IMR-90 (cell line): ENCODE measurements at places on chromosomes 13 and 19.

DNA sequence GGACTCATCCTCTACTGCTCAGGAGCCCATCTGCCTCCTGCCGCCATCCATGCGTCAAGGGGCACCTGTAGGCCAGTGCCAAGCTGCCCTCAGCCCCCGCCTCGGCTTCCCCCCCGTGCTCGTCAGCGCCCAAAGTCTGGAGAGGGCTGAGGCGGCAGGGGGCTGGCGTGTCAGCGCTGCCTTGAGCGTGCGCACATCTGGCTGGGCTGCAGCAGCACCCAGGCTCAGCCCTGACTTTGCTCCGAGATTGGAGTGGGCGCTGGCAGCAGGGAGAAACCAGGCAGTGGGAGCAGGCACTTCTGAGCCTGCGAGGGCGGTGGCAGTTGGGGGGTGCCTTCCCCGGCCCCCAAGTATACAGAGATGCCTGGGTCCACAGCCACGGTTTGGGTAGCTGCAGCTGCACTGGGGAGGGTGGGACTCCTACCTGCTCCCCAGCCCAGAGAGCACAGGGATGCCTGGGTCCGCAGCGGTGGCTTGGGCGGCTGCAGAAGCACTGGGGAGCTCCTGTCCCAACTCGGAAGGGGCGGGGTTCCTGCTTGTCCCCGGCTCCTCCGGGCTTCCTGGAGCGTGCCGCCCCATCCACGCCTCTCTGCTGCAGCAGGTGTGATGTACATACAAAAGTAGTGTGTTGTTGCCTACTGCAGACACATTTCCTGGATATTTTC, 44.8 kb upstream of the LPAR6 start:
- no peak for DNase-seq

GRCh38 chr13:72457151-72457550, 270.3 kb downstream of the MZT1 start:
- DNase-seq, result no peak

DNA sequence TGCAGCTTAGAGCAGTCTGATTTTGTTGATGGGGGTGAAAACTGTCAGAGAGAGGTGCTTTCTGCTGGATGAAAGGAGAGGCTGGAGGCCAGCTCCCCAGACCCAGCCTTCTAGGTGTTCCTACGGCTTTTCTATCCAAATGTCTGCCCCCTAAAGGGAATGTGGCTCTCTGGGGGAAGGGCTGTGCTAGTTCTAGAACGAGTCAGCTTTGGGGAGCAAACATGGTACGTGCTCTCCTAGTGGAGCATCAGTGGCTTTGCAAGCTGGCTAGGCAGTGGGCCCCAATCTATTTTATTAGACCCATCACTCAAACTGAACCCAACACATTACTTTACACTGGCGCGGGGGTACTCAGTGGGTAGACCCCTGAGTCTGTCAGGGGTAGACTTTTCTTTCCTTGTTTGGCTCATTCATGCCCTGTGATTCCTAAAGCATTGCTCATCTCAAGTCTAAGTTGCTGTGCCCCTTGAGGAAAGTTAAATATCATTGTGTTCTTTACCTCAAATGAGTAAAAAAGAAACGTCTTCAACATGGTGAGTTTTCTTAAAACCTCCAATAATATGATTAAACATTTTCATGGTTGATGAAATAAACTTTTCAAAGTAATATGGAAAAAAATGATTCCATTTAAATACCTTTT, 254.9 kb downstream of the DLEU7 start:
- DNase-seq, result no peak

DNA sequence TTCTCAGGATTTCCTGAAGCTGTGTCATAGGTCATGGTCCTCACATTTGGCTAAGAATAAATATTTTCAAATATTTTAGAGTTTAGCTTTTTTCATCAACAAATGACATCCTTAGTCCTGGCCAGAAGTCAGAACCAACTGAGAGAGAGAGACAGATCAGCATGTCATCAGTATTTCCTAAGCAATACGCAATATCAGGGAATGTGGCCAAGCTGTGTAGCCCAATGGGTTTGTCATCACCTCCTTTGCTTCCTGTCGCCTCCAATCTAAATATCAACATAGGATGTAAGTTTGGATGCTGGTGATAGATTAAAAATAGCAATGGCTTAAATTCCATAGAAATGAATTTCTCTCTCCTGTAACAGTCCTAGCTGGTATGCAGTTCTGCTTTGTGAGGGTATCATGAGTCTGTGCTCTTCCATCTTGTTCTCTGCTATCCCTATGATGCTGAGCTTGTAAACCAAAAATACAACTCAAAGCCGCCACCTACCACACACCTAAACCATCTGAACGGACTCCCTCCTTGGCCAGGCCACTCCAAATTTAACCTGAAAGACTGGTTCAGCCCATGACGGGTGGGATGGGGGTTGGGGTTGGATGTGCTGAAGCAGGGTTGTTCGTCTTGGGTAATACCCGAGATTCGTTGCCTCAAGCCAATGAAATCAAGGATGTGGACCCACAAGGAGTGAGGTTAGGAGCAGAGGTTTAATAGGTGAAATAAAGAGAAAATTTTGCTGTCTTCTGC, 10.0 kb upstream of the IGSF23 start:
- DNase-seq, result peak; percentile 99

DNA sequence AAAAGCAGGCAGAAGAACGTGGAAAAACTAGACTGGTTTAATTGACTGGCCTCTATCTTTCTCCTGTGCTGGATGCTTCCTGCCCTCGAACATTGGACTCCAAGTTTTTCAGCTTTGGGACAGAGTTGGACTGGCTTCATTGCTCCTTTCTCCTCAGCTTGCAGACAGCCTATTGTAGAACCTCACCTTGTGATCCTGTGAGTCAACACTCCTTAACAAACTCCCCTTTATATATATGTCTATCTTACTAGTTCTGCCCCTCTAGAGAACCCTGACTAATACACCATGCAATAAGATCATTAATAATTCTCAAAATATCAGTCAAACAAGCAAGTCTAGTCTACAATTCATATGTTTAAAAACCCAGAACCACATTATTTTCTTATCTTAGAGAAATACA, 662.4 kb downstream of the TBC1D4 start:
- DNase-seq, result no peak

DNA sequence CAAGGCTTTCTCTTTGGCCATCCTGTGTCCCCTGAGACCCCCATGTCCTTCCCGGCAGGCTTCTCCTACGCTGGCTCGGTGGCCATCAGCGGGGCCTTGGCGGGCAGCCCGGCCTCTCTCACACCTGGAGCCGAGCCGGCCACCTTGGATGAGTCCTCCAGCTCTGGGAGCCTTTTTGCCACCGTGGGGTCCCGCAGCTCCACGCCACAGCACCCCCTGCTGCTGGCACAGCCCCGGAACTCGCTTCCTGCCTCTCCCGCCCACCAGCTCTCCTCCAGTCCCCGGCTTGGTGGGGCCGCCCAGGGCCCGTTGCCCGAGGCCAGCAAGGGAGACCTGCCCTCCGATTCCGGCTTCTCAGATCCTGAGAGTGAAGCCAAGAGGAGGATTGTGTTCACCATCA, 14.2 kb downstream of the PLEKHJ1 start:
- DNase-seq, result no peak

DNA sequence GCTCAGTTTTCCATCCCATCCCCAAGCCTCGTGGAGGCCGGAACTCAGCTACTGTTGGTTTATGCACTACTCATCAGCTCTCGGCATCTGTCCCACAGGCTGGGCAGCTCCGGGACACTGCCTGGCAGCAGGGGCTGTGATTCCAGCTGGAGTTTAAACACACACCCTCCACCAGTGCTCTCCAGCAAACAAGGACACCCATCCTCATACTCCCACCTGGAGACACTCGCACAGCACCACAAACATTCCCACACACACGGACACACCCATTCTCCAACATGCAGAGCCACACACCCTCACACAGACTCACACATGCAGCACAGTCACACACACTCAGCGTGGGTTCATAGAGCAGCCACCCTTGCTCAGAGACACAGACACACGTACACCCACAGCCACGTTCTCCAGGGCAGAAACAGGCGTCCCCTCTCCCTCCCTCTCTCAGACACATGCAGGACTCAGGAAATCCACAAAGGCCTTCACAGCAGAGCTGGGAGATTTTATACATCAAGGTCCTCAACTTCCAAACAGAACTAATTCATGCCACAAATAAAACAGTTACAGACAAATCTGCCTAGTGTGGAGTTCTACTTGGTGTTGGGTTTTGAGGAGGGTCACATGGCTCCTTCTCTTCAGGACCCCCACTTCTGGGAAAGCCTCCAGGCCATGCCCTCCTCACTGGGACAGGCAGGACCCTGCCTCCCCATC, 785.4 kb downstream of the UQCRFS1 start:
- DNase-seq, result no peak

DNA sequence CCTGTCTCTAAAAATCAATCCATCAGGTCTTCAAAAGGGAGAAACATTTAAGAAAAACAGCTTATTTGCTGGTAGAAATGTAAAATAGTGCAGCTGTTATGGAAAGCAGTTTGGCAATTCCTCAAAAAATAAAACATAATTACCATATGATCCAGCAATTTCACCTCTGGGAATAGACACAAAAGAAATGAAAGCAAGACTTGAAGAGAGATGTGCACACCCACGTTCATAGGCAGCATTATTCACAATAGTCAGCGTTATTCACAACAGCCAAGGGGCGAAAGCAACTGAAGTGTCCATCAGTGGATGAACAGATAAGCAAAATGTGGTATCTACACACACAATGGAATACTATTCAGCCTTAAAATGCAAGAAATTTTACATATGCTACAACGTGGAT, 45.1 kb upstream of the DOCK9 start:
- no peak for DNase-seq

GRCh38 chr19:10981252-10981895, 20.5 kb downstream of the SMARCA4 start:
- DNase-seq, result peak; percentile 73

DNA sequence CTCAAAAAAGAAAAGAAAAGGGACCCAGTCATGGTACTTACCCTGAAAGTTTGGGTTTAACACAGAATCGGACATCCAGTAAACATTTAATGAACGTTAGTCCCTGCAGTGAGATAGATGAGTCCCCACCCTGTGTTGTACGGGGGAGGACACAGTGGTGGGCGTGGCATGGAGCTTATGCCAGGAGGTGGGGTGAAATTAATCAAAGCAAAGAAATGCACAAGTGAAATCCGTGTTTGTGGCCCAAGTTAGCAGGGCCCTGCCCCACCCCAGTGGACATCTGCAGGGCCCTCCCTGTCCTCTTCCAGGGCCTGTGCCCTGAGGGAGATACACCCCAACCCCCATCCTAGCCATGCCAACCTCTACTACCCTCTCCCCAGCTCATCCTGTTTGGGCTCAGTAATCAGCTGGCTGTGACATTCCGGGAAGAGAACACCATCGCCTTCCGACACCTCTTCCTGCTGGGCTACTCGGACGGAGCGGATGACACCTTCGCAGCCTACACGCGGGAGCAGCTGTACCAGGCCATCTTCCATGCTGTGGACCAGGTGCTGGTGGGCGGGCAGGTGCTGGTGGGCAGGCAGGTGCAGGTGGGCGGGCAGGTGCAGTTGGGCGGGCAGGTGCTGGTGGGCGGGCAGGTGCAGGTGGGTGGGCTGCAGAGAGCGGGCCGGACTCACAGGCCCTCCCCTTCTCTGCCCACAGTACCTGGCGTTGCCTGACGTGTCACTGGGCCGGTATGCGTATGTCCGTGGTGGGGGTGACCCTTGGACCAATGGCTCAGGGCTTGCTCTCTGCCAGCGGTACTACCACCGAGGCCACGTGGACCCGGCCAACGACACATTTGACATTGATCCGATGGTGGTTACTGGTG, 3.9 kb downstream of the MCOLN1 start:
- no peak for DNase-seq

GRCh38 chr13:84431646-84432045, 549.4 kb upstream of the SLITRK1 start:
- peak; percentile 66 for DNase-seq

DNA sequence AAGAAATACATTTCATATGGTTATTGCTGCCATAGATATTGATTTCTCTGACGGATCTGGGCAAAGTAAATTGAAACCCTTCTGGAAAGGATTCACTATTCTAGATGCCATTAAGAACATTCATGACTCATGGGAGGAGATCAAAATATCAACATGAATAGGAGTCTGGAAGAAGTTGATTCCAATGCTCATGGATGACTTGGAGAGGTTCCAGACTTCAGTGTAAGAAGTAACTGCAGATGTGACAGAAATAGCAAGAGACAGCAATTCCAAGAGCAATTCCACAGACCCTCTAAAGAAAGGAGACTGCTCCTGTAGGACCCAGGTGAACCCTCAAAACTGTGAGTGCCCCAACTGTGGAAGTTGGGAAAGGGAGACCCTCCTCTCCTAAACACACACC, 30.9 kb upstream of the KCTD12 start:
- DNase-seq, result peak; percentile 16

- DNase-seq, result no peak
Measured at GRCh38 chr13:112782429-112783010, 92.7 kb downstream of the ATP11A start.

GRCh38 chr19:6393983-6394412, 1.0 kb upstream of the GTF2F1 start:
- no peak for DNase-seq

- no peak for DNase-seq
Measured at GRCh38 chr19:35447606-35448469, at the start of gene FFAR2. Gene FFAR2, plus strand, starts transcription at chr19:35448257. Its CDS starts 1,458 bp downstream, at chr19:35449715.

- DNase-seq, result peak; percentile 19
Measured at GRCh38 chr19:52542984-52543664, 15.7 kb downstream of the ZNF808 start.

GRCh38 chr19:42471554-42472249, 29.0 kb upstream of the CXCL17 start:
- DNase-seq, result peak; percentile 5

DNA sequence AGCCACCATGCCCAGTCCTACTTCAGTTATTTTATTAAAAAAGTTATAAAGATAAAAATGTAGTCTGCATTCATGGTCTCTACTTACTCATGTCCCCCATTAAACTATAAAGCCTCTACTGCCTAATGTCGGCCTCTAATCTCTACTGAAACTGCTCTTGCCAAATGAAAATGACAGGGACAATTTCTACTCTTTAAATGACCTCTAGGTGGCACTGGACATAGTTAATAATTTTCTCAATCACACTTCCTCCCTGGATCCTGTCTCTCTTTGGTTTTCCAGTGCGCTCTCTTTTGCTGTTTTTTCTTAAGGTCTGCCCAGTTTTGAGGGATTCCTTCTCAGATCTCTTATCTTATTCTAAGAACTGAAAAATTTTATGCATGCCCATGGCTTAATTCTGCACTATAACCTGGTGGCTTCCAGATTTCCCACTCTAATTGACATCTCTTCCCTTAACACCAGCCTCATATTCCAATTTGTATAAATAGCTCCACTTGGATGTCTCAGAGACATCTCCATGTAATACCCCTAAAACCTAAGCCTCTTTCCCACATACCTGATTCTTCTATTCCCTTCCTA, 54.3 kb downstream of the MTMR6 start:
- peak; percentile 21 for DNase-seq

DNA sequence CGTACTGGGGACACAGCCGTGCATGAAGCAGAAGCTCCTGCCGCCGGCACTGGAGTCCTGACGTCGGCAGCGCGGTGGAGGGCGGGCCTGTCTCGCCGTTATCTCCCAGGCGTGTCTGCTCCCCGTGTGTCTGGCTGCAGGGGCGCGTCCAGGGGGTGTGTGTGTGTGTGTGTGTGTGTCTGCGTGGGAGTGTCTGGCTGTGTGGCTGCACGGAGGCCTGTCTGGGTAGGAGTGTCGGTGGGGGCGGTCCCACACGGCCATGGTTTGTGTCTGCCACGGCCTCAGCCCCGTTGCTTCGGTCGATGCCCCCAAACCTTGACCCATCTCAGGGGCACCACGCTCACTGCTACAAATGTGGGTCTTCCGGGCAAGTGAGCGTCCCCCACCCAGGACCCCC, 18.3 kb downstream of the ARID3A start:
- no peak for DNase-seq

- DNase-seq, result no peak
Measured at GRCh38 chr13:28347456-28348371, 147.2 kb downstream of the FLT1 start.
